AG20443 (cell line): ENCODE measurements at places on chromosomes 5 and 9.

GRCh38 chr9:106019702-106020101 lies 325.4 kb downstream of the TMEM38B start:
- no peak for DNase-seq

GRCh38 chr9:20725675-20726074 lies 41.6 kb downstream of the FOCAD start:
- no peak for DNase-seq

GRCh38 chr5:89946508-89946907 lies 463.0 kb downstream of the CETN3 start:
- DNase-seq = no peak

DNA sequence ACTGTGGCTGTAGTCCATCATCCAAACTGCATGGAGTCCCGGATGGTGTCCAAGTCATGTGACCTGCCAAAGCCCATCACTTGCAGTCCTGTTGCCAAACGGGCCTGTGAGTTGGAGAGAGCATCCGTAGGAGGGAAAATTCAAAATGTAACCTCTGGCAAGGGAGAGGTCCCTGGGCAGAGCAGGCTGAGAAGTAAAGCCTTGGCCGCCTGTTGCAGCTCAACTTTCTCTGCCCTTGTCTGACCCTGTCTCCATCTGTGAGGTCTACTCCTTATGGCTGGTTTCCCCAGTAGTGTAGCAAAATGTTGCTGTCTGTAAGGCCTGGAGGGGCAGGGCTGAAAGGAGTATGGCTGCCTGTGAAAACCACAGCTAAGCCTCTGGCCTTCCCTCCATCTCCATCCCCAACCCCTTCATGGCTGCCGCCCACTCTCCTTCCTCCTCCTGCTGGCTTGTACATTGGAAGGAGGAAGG lies 163.5 kb downstream of the SEMA6A start:
- no peak for DNase-seq

DNA sequence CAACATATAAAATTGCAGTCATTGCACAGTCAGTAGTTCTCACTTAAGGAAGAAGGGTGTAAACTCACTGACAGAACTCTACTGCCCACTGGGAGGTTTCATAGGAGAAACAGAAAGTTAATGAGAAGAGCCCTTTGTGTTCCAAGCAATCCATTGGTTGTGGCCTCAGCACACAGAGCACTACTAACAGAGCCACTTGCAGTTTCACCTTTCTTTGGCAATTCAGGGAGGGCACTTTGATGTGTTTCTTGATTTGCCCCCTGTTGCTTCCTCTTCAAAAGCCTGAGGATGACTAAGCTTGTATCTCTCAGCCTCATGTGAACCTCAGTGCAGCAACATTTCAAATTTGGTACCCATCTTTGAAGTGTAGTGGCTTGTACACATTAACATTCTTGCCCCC lies 409.4 kb downstream of the DMRTA1 start:
- no peak for DNase-seq

DNA sequence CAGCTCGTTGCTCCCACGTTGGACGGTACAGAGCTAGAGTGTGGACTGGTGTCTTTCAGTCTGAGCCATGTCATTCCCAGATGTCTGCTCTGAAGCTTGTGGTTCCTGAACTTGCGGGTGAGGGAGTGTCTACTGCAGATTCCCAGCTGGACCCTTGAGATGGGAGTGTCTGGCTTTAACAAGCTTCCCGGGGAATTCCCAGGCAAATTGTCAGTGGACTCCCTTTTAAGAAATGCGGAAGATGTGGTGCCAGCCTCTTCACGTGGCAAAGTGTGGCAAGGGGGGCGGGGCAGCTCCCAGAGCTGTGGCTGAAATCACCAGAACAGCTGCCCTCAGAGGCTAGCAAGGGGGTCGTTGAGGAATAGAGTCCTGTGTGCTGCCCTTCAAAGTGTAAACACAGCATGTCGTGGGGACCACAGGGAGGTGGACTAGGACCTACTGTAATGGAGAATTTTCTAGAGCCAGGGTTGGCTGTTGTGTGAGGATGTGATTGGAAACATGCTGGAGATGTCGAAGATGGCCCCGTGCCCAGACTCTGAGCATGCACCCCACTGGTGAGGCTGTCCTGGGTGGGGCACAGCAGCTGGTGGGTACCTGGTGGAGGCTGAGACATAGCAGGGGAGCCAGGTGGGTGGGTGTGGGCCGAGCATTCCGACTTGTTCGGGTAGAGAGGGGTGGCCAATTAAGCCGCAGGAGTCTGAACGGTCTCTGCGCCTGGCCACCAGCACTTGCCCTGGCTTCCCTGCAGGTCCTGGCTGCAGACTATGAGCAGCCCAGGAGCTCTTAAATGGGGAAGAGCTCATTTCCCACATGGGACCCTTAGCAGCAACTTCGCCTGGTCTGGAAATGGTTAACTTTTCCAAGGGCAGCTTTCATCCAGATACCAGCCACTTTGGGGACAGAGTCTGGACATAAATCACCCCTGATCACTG lies 37.4 kb downstream of the PRRX2 start:
- DNase-seq = peak; percentile 88

- DNase-seq = no peak
Observed at GRCh38 chr9:116928884-116929283, 241.8 kb downstream of the TRIM32 start.

- no peak for DNase-seq
Observed at GRCh38 chr9:121768416-121769015, 117.1 kb downstream of the DAB2IP start.

- DNase-seq = peak; percentile 53
Observed at GRCh38 chr5:58149345-58149744, 310.5 kb downstream of the PLK2 start.

DNA sequence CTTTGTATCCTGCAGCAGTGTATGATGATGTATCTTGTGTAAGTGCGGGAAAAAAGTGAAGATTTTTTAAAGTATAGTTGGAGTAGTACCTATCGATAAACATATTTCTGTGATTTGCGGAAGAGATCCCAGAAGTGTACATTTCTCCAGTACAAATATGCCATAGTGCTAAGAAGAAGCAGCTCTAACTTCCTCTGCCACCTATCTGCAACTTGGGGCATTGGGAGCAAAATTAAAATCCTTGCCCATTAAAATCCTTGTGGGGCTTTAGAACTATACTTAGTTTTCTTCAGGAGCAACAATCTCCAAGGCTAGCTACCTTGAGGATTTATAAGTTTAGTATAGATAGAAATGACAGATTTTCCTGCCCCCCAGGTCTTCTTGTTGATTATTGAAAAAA lies 123.7 kb downstream of the VCAN start:
- no peak for DNase-seq

DNA sequence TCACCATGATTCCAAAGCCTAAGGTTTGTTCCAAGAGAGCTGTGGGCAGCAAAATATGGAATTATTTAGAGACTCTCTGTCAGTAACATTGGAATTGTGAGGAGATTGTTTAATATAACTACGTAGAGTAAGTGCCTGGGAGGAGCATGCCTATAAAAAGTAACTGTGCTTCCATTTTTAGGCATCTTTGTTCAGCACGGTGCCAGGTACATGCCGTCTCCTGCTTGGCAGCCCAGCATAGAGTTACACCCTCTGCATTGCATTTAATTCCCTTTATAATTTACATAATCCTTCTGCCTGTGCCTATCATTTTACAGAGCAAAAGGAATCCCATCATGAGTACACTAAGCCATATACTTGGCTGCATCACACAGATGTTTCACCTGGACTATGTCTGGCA lies 32.1 kb upstream of the ALDH1A1 start:
- no peak for DNase-seq

DNA sequence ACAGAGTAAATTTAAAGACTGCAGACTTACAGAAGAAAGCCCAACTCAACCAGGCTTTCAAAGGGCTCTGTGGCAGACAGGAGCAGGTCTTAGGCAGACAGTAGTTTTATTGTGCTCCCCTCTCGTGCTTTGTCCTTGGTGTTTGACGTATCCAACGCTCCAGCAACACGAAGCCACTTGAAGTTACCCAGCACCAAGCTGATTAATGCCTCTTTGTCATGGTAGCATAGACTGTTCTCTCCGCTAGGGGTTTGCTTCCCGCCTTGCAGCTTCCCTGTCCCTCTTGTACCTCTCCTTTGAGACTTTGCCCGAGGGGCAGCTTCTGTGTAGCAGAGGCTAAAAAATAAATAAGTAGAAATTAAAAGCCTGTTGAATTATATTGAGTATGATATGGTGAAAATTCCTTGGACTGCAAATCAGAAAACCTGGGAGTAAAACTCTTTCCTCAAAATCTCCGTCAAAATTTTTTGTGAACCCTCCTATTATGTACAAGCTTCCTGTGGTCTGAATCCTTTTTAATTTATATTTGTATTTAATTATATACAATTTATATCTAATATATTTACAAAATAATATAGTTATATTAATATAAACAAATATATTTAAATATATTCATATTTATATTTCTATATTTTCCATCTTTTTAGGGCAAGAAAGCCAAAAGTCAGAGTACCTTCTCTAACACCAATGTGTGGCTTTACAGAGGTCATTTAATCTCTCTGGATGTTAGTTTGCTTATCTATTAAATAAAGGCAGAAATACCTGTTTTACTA lies 405.4 kb downstream of the DMAC1 start:
- DNase-seq = no peak

DNA sequence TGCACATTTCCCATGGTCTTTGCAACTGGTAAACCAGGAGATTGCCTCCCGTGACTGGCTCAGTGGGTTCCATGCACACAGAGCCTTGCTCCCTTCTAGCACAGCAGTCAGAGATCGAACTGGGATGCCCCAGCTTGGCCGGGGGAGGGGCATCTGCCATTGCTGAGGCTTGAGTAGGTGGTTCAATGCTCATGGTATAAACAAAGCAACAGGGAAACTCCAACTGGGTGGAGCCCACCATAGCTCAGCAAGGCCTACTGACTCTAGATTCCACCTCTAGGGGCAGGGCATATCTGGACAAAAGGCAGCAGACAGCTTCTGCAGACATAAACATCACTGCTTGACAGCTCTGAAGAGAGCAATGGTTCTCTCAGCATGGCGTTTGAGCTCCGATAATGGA lies 67.0 kb upstream of the PPP1R2B start:
- DNase-seq = no peak

DNA sequence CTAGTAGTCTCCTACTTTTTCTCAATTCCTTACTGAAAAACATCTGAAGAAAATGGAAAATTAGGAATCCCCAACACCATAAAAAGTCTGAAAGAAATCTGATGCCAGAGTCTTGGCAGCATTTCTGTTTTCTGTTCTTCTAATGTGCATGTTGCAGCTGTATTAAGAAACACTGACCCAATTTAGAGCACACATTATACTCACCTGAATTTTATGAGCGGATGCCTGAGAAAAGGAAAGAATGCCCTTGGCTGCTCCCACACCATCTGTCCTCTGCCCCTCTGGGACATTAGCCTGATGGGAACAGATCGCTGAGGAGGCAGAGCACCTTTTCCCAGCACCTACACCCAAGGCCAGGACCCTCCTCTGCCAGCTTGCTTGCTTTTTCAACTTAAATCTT lies 14.1 kb upstream of the ANP32B start:
- no peak for DNase-seq

DNA sequence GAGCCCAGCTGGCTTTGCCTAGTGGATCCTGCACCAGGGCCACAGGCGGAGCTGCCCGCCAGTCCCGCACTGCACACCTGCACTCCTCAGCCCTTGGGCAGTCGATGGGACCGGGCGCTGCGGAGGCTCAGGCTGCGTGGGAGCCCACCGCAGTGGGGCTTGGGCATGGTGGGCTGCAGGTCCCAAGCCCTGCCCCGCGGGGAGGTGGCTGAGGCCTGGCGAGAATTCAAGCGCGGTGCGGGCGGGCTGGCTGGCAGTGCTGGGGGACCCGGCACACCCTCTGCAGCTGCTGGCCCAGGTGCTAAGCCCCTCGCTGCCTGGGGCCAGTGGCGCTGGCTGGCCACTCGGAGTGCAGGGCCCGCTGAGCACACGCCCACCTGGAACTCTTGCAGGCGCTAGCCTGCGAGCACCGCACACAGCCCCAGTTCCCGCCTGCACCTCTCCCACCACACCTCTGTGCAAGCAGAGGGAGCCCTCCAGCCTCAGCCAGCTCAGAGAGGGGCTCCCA lies 125.7 kb upstream of the OTULINL start:
- no peak for DNase-seq

- peak; percentile 51 for DNase-seq
Observed at GRCh38 chr9:2291980-2292704, 277.0 kb downstream of the SMARCA2 start.

DNA sequence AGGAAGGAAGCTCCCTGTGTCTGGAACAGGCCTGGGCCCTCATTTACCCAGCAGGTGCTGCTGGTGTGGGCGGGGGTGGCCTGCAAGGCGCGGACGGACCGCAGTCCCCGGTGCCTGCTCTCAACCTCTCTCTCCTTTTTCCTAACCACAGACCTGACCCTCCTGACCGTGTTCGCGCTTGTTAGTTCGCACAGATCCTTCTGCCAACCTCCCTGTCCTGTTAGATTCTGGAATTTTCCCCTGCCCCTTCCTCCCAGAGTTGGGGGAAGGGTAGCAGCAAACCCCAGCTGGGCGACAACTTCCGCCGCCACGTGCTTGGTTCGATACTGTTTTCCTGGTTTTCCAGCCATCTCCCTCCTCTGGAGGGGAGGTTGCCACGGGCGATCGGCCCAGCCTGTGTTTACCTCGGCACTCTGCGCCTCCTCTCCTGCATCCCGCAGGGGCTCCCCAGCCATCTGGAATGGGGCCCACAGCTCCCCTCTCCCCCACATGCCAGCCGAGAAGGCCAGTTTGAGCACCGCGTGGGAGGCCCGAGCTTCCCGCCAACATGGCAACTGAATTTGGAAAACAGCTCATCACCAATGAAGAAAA lies 70.8 kb upstream of the UNC5A start:
- peak; percentile 2 for DNase-seq

GRCh38 chr5:10227379-10227778 lies 22.3 kb downstream of the ATPSCKMT start:
- no peak for DNase-seq

DNA sequence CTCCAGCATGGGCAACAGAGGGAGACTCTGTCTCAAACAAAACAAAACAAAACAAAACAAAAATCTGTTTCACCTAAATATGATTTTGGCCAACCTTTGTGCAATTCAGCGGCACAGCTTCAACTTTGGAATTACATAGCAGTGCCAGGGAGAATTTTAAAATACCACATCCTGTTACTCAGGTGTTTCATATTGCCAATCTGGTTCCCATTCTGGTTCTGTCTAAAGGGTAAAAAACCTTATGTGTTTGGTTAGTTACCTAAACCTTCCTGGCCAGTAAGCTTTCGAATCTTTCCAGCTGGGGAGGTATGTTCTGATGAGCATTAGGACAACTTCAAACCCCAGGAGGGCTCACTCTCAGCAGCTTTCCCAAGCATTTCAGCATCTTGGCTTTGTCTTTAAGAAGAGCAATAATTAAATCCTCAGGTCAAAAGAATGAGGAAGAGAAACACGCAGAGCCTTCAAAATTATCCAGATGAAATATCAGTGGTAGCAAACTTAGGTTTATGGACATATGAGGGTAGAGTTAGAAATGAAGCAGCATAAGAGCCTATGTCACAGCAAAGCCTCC lies 2.7 kb downstream of the DAB2 start:
- no peak for DNase-seq

DNA sequence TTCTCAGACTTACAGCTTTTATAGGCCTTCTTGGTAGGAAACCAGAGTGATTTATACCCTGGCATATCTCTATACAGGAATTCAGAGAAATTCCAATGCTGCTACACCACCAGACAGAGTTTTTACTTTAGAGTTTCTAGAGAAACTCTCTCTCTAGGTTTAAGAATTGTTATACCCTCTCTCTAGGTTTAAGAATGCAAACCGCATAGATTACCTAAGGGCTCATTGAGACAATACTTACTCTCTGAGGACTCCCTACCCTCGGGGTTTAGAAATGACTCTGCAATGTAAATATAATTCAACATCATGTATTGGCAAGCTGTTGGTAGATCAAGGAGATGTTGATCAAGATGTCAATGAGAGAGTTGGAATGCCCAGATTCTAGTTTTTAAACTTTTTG lies 15.3 kb upstream of the ELAVL2 start:
- no peak for DNase-seq
